ENCODE measurements at places on chromosomes 1 and 21. TPM values are rescaled to one million over a fixed set of nuclear protein-coding genes. Genes with fewer than 3 reads are reported as not detected.

- no peak for DNase-seq
These were observed 160.4 kb downstream of the RUNX1 start for GRCh38 chr21:34888569-34889319.

- no peak for DNase-seq
These were observed 6.5 kb upstream of the LRRC71 start for GRCh38 chr1:156913809-156914387.

DNA sequence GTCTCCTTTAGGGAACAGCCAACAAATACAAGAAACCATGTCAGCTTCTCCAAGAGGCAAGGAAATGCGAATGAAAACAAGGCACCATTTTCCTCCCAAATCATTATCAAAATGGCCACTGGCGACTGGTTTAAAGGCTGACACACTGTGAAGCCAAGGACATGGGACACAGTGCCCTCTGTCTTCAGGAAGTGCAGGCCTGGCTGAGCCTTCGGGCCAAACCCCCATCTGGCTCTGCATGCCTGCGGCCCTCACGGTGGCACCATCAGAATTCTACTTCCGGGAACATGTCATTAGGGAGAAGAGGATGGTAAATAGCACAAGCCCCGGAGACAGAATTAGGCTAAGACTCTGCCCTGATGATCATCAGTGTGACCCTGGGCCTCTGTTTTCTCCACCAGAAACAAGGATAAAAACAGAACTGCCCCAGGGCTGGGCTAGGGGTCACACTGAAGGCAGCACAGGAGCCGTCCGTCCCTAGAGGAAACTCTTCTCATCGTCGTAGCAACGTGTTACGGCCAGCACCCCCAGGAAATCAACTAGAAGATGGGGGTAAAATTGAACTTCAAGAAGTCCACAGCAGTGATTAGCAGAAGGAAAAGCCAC, 103.5 kb downstream of the NPHP4 start:
- no peak for DNase-seq

CR1L gene
- 1.7 TPM for total RNA-seq

GRCh38 chr1:57724535-57724934, 300.7 kb upstream of the DAB1 start:
- no peak for DNase-seq
